ENCODE measurements at places on chromosomes 6 and 20. TPM values are rescaled to one million over a fixed set of nuclear protein-coding genes. Genes with fewer than 3 reads are reported as not detected.

DNA sequence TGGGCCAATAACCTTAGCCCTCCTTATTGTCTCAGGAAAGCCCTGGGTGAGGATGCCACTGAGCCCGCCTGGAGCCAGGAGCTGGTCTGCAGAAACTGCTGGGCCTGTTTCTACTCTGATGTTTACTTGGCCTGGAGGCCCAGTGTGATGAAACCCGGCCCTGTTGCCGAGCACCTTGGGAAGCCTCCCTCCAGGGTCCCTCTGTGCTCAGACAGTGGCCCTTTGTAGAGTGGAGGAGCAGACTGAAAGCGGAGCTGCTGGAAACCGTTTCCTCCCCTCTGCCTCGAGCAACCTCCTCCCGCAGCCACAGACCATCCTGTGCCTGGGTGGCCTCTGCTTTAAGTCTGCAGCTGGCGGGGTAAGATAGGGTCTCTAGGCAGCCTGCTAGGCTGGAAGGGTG is 84.1 kb upstream of the EPB41L1 start:
- H3K4me1 ChIP-seq = peaks cover 1% of the 10 kb centered on the region
- no peak overlapping the region for H3K27ac ChIP-seq
- no peaks in the 10 kb centered on the region for H3K36me3 ChIP-seq
- peak; percentile 11 for DNase-seq
- no peak overlapping the region for H3K4me3 ChIP-seq

DNA sequence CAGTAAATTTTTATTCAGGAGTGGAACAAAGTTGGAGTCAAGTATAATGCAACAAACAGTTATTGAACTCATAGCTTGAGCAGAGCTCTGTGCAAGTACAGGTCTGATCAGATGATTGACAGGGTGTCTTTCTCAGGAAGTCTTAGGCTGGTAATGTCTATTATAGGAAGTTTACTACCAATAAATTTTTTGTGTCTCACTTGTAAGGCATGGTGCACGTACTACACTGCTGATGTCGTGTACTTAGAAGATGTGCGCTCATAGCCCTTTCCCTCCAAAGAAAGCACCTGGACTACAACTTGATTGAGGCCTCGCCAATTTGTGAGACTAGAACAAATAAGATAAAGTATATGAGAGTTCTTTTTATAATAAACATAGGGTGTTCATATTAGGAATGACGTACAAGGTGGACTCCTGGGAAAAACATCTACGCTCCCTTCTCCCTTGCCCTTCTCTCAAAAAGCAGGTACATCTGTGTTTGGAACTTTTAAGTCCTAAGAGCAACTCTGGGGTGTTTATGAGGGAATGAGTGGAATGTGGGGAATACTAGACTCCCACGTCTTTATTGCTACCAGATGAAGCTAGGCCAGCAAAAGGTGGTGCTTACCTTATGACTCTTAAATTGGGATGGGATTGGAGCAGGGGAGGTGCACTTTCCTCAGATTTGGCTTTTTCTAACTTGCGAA is 1.5 kb downstream of the NDUFAF5 start:
- H3K4me1 ChIP-seq = peaks cover 14% of the 10 kb centered on the region
- H3K4me3 ChIP-seq = peak overlapping the region; percentile 94
- no peaks in the 10 kb centered on the region for H3K27me3 ChIP-seq

GRCh38 chr6:10847684-10848083 is 9.3 kb upstream of the MAK start:
- DNase-seq = no peak
- no peaks in the 10 kb centered on the region for H3K4me1 ChIP-seq
- H3K36me3 ChIP-seq = no peaks in the 10 kb centered on the region

DNA sequence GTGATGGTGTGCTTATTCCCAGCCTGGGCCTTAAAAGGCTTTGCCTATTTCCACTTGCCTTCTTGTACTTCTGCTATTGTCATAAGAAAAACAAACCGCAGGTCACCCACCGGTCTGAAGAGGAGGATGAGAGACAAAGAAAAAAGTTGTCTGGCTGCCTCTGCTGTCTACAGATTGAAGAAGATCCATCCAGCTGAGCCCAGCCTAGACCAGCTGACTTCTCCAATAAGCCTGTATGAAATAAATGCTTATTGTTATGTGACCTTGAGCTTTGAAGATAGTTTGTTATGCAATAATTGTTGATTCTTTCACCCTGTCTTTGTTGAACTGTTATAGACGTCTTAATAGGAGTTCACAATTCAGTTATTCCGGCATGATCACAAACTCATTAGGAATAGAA is 223.8 kb upstream of the PRSS16 start:
- DNase-seq = no peak
- no peak overlapping the region for H3K27ac ChIP-seq
- H3K36me3 ChIP-seq = no peaks in the 10 kb centered on the region
- H3K4me1 ChIP-seq = peaks cover 6% of the 10 kb centered on the region

DNA sequence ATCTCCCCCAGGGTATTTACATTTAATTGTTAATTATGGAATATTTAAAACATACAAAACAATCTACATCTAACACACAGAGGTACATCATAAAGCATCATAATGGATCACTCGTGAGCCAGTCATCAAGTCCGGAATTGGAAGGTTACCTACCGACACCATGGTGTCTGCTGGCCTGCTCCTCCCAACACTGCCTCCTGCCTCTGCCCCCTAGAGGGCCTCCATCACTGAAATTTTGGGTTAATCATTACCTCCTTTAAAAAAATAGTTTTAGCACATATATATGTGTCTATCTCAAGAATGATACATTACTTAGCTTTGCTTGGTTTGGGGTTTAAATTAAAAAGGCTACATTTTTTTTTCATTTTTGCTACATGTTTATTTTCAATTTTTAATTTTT is 114.6 kb upstream of the PDE10A start:
- no peak for DNase-seq
- peaks cover 11% of the 10 kb centered on the region for H3K4me1 ChIP-seq
- H3K27me3 ChIP-seq = peaks cover 2% of the 10 kb centered on the region
- H3K36me3 ChIP-seq = no peaks in the 10 kb centered on the region

- H3K27ac ChIP-seq = no peak overlapping the region
- H3K36me3 ChIP-seq = no peaks in the 10 kb centered on the region
- H3K4me3 ChIP-seq = no peak overlapping the region
- no peak for DNase-seq
- H3K27me3 ChIP-seq = no peaks in the 10 kb centered on the region
Measured at GRCh38 chr6:315921-316752, 23.9 kb downstream of the DUSP22 start.

DNA sequence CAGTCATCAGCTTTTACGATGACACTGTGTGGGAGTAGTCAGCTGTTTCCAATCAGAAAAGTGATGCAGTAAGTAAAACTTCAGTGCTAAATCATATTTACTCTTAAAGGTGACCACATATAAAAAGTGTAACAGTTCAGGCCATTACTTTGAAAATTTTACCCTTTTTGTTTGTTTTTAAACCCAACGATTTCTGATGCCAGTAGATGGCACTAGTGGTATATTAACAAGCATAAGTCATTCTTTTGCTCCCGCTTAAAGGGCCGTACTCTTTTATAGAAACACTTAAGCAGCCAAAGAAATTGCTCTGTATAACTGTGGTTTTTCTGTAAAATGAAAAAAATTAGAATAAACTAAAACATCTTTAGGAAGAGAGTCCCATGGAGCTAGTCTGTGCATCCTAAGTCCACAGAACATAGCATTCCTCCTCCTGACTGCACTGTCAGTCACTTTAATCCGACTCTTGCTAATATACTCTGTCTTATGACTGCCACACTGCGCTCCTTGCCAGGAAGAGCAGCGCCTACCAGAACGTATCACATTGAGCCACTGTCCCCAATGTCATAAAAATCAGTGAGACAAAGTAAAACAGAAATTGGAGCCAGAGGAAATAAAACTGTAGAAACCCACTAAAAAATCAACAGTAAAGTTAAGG is 25.0 kb downstream of the HEBP2 start:
- peaks cover 46% of the 10 kb centered on the region for H3K36me3 ChIP-seq
- H3K27me3 ChIP-seq = no peaks in the 10 kb centered on the region
- H3K4me3 ChIP-seq = no peak overlapping the region
- peaks cover 18% of the 10 kb centered on the region for H3K4me1 ChIP-seq

- no peak overlapping the region for H3K27ac ChIP-seq
- H3K36me3 ChIP-seq = no peaks in the 10 kb centered on the region
- H3K4me3 ChIP-seq = no peak overlapping the region
- DNase-seq = no peak
- no peaks in the 10 kb centered on the region for H3K4me1 ChIP-seq
- H3K27me3 ChIP-seq = no peaks in the 10 kb centered on the region
Measured at GRCh38 chr6:88499436-88499835, 333.3 kb upstream of the CNR1 start.

GRCh38 chr6:8005136-8005535 is 59.1 kb downstream of the BLOC1S5 start:
- H3K27ac ChIP-seq = no peak overlapping the region
- peaks cover 2% of the 10 kb centered on the region for H3K36me3 ChIP-seq
- H3K27me3 ChIP-seq = no peaks in the 10 kb centered on the region
- H3K4me1 ChIP-seq = peaks cover 3% of the 10 kb centered on the region

- no peak overlapping the region for H3K4me3 ChIP-seq
- no peaks in the 10 kb centered on the region for H3K4me1 ChIP-seq
- H3K27ac ChIP-seq = no peak overlapping the region
- H3K36me3 ChIP-seq = peaks cover 64% of the 10 kb centered on the region
- no peaks in the 10 kb centered on the region for H3K27me3 ChIP-seq
- no peak for DNase-seq
Measured at GRCh38 chr20:25272223-25273000, 24.5 kb downstream of the PYGB start.

GRCh38 chr6:155050311-155050710 is 55.2 kb downstream of the TIAM2 start:
- H3K36me3 ChIP-seq = no peaks in the 10 kb centered on the region
- H3K4me3 ChIP-seq = no peak overlapping the region
- no peaks in the 10 kb centered on the region for H3K27me3 ChIP-seq

MYT1 gene
- 0.09 TPM for total RNA-seq

PDE10A gene
- total RNA-seq = 9.0 TPM

- peak overlapping the region; percentile 22 for H3K27ac ChIP-seq
- H3K36me3 ChIP-seq = peaks cover 32% of the 10 kb centered on the region
- H3K27me3 ChIP-seq = no peaks in the 10 kb centered on the region
- H3K4me1 ChIP-seq = peaks cover 17% of the 10 kb centered on the region
Measured at GRCh38 chr6:152273002-152273401, 364.2 kb downstream of the SYNE1 start.

MDFI gene
- total RNA-seq = 77.4 TPM

DNA sequence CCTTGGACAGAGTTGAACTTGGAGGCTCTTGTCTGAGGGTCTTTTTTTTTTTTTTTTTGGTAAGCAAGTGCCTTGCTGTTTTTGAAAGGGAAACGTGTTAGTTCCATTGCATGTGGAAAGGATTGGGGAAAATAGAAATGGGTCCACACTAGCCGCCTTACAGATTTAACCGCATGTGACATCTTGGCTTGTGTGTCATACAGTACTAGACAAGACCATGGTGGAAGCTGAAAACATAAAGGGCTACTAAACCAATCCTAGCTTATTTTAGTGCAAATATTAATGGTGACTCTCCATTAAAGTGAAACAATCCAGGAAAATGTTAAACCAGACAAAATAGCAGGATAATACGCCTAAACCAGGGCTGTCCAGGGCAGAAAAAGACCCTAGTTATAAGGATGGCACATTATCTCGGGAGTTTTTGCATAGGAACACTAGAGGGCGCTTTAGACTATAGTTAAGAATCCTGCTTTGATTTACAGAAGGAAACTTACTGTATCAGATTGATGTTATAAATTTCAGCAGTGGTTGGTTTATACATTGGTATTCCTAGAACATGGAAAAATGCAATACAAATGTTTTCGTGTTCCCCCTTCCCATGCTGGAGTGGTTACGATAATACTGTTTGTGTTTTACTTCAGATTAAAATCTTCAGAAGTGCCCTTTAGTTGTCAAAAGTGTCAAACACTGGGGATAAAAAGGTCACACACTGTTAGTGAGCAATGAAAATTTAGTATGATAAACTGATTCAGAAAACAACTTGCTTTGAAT is 59.8 kb upstream of the DEK start:
- H3K27ac ChIP-seq = no peak overlapping the region
- H3K36me3 ChIP-seq = no peaks in the 10 kb centered on the region
- DNase-seq = peak; percentile 57

GRCh38 chr6:96716221-96716620 is 121.1 kb downstream of the GPR63 start:
- no peak for DNase-seq
- H3K36me3 ChIP-seq = no peaks in the 10 kb centered on the region
- no peaks in the 10 kb centered on the region for H3K27me3 ChIP-seq
- H3K27ac ChIP-seq = no peak overlapping the region

LY6G6F gene
- total RNA-seq = not detected

- DNase-seq = no peak
- H3K27me3 ChIP-seq = peaks cover 20% of the 10 kb centered on the region
- H3K4me3 ChIP-seq = no peak overlapping the region
- H3K27ac ChIP-seq = no peak overlapping the region
- H3K36me3 ChIP-seq = no peaks in the 10 kb centered on the region
Measured at GRCh38 chr20:58576603-58576970, 61.4 kb upstream of the APCDD1L start.

SCRT2 gene
- not detected for total RNA-seq

DNA sequence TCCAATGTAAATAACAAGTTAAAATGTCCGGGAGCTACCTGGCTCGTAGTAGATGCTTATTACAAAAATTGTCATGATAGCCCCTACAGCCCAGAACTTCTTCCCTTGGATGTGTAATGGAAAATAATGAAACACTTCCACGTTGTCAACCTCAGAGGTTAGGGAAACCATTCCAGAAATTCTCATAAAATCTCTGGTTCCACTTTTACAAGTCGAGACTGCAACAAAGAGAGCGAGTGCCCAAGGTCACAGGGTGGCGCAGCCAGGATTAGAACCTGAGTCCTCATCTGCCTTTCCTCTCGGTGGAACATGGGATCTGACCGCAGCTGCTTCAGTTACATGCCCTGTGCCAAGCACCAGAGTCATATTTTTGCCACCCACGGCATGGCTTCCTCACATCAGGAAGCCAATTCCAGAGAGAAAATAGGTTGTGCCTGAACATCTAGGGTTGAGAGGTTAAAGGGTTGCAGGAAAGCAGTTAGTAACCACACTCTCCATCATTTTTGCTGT is 157.6 kb downstream of the SOBP start:
- no peak overlapping the region for H3K4me3 ChIP-seq
- no peaks in the 10 kb centered on the region for H3K27me3 ChIP-seq
- H3K4me1 ChIP-seq = peaks cover 33% of the 10 kb centered on the region

DNA sequence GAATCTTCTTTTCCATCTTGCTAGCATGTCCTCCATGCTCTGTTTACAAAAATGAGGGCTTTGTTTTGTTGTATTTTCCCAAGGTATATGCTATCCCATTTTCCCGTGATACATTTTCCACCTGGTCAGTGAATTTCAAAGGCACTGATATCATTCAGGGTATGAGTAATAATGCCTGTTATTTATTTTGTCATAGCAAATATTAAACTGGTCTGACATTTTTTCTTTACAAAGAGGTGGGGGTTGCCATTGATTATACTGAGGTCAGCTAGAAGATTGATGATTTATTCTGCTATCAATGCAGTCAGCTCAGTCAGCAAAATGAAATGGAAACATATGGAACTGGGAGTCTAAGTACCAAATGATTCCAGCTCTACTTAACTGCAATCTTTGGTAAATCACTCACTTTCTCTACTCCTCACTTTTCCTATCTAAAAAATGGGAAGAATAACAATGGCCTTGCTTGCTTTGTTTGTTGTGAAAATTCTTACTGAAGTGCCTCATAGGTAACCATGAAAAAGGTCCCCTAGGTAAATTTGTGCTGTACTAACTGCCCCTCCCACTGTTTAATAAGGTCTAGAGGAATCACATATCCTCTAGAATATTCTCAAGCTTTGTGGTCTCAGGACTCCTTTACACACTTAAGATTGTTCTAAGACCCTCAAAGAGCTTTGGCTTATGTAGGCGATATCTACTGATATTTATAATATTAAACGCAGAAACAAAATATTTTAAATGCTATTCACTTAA is 64.0 kb downstream of the ARHGAP18 start:
- H3K36me3 ChIP-seq = no peaks in the 10 kb centered on the region
- H3K4me3 ChIP-seq = no peak overlapping the region
- no peaks in the 10 kb centered on the region for H3K27me3 ChIP-seq
- peak overlapping the region; percentile 92 for H3K27ac ChIP-seq

All from muscle of leg (tissue), 16 donors.